ENCODE measurements at places on chromosomes 7 and 10. TPM values are rescaled to one million over a fixed set of nuclear protein-coding genes. Genes with fewer than 3 reads are reported as not detected.

The SEMA3C gene
- 163 TPM for total RNA-seq

The BLNK gene
- not detected for total RNA-seq

The CPA2 gene
- total RNA-seq, result not detected

The C7orf57 gene
- total RNA-seq, result not detected

The TMEM184A gene
- not detected for total RNA-seq

The MSS51 gene
- total RNA-seq, result 1.8 TPM

The STK17A gene
- 79.7 TPM for total RNA-seq

The OR2F2 gene
- not detected for total RNA-seq

The PON1 gene
- total RNA-seq, result not detected

The ADRB1 gene
- total RNA-seq, result under 0.01 TPM

The ASL gene
- total RNA-seq, result 35.1 TPM

The BTBD16 gene
- 0.15 TPM for total RNA-seq

The SPDYE2B gene
- total RNA-seq, result not detected

The INSYN2A gene
- total RNA-seq, result 0.73 TPM
